ENCODE measurements at places on chromosomes 7 and 10. TPM values are rescaled to one million over a fixed set of nuclear protein-coding genes. Genes with fewer than 3 reads are reported as not detected.

The LIPK gene
- total RNA-seq = not detected

The MYO3A gene
- total RNA-seq = 8.5 TPM

The HNRNPF gene
- 85.4 TPM for total RNA-seq

The ABCF2 gene
- total RNA-seq = 27.9 TPM

The VWDE gene
- total RNA-seq = 0.63 TPM

The PIP gene
- total RNA-seq = not detected

The MEOX2 gene
- total RNA-seq = not detected

The EMX2 gene
- 3.1 TPM for total RNA-seq

The CH25H gene
- 0.63 TPM for total RNA-seq

The IFIT1B gene
- not detected for total RNA-seq

The C10orf67 gene
- 0.31 TPM for total RNA-seq

The SFRP5 gene
- total RNA-seq = 0.94 TPM

The DYDC2 gene
- total RNA-seq = 2.8 TPM

The NODAL gene
- total RNA-seq = 3.1 TPM

The OR6B1 gene
- total RNA-seq = not detected

The TWIST1 gene
- not detected for total RNA-seq

The PGAM2 gene
- 2.5 TPM for total RNA-seq

The TRIM50 gene
- total RNA-seq = not detected

The MMP21 gene
- total RNA-seq = 0.31 TPM

The NPSR1 gene
- not detected for total RNA-seq

The PAPSS2 gene
- 2.5 TPM for total RNA-seq

The C10orf53 gene
- total RNA-seq = not detected

The KNDC1 gene
- 12.2 TPM for total RNA-seq

The IGF2BP3 gene
- total RNA-seq = 61.0 TPM

The COL17A1 gene
- total RNA-seq = not detected

The SRGN gene
- 8.1 TPM for total RNA-seq

The KLF14 gene
- not detected for total RNA-seq

The CAMK1D gene
- 34.4 TPM for total RNA-seq

The CCDC126 gene
- 37.2 TPM for total RNA-seq

The NUTM2E gene
- 0.31 TPM for total RNA-seq

The PDK4 gene
- 4.4 TPM for total RNA-seq

The SPDYE16 gene
- total RNA-seq = not detected
